ENCODE measurements at places on chromosomes 13 and 19. TPM values are rescaled to one million over a fixed set of nuclear protein-coding genes. Genes with fewer than 3 reads are reported as not detected.

Gene UNC13A
- total RNA-seq, result not detected

Gene PRR20A
- total RNA-seq, result not detected

Gene GSX1
- total RNA-seq, result not detected

Gene KLK15
- not detected for total RNA-seq

Gene FCER2
- not detected for total RNA-seq

Gene ATP4B
- total RNA-seq, result not detected

Gene KLK4
- 0.47 TPM for total RNA-seq

Gene S1PR5
- total RNA-seq, result 34.9 TPM

Gene SIGLECL1
- not detected for total RNA-seq

All from lower leg skin (tissue), 4 donors.